Cortex of kidney (tissue), 1 donor: ENCODE measurements at places on chromosomes 4 and X.

DNA sequence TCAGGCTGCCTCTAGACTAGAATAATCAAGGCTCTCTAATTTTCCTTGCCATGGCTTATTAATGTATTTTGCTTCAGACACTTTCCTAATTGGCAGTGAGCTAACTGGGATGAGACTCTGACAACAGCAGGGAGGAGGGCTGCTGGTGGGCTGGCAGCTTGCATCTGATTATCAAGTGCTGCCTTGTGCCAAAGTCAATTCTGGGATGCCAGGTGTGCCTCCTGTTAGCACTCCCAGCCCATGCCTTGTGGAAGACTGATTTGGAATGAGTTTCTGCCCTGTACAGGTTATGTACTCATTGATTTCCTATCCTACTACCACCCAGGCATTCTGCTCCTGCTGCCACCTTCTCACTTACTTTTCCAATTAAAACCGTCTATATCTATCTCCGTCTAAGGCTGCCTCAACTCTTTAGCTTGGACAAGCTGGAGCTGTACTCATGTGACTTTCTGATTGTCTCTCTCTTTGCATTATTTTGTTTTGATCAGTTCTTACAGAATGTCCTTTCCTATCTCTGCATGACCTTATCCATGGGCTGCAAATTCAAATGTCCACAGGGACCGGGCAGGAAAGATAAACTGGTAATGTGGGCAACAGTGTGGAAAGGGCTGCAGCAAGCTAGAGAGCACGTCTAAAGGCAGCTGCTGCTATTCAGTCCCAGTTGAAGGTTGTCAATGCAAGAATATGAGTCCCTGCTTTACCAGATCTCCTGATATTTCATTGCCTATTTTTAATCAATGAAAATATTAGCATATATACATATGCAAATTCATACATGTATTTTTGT lies 112.6 kb downstream of the GABRA2 start:
- no peak for DNase-seq

GRCh38 chr4:104490096-104490769 lies 4.5 kb downstream of the CXXC4 start:
- DNase-seq: no peak

DNA sequence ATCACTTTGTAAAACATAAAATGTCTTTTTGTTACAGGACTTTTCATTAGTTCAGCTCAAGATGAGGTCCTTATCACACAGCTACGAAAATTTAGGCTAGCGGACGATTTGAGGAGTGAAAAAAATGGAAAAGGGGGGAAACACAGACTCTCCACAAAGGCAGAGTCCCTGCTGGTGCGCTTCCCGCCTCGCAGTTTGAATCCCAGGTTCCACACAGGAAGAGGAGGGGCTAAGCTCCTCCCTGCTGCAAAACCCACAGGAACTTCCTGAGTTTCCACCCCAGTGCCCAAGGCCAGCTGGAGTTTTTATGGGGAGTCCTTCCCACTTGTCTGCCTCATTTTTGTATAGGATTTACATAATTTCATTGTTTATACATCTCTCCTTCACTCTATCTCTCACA lies 11.2 kb downstream of the ADAM29 start:
- no peak for DNase-seq

- DNase-seq: no peak
Measured at GRCh38 chrX:34659575-34659974, 2.5 kb upstream of the TMEM47 start.
